Activated naive CD4-positive, alpha-beta T cell treated with anti-CD3 and anti-CD28 coated beads, Interleukin-2, amount 10 ng/mL, durations not matched to agents 7 days and 5 days (primary cell): ENCODE measurements at places on chromosomes 6 and 20.

GRCh38 chr6:138956244-138956924 is 31.7 kb downstream of the REPS1 start:
- H3K36me3 ChIP-seq = peaks cover 3% of the 10 kb centered on the region
- H3K4me1 ChIP-seq = peaks cover 35% of the 10 kb centered on the region
- H3K27ac ChIP-seq = no peak overlapping the region

DNA sequence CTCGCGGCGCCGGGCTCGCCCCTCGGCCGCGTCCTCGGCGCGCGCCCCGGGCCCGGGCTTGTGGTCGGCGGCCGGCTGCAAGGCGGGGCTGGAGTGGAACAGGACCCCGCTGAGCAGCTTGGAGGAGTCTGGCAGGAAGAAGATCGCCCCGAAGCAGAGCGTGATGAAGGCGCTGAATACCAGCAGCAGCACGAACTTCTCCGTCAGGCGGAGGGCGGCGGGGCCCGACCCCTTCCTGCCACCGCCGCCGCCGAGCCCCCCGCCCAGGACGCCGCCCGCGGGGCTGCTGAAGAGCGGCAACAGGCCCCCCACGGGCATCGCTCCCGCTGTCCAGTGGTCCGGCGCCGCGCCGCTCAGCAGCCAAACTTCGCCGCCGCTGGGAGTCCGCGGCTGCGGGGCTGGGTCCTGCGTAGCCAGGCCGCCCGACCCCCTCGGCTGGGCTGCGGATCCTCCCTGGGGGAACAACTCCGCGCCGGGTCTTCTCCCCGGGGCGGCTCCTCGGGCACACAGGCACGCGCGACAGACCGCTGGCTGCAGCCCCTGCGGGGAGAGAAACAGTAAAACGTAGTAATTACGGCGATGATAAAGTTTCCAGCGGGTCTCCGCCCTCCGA is 707 bp downstream of the MAN1A1 start:
- H3K27me3 ChIP-seq = no peaks in the 10 kb centered on the region
- peak overlapping the region; percentile 16 for H3K27ac ChIP-seq
- DNase-seq = peak; percentile 58
- H3K4me3 ChIP-seq = peak overlapping the region; percentile 69

DNA sequence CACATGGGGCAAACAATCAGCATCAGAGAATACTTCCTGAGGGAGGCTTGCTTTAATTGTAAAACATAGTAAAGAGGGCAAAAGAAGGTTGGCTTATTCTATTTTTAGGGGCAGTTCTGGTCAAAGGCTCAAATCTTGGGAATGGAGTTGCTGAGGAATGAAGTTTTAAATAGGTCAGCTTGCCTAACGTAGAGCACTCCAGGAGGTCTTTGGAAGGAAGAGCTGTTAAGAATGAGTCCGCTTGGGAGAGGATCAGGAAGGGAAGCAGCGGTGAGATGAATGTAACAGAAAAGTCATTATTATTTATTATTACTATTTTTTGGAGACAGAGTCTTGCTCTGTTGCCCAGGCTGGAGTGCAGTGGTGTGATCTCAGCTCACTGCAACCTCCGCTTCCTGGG is 108.7 kb downstream of the ZFAND3 start:
- peaks cover 10% of the 10 kb centered on the region for H3K4me1 ChIP-seq
- no peak overlapping the region for H3K4me3 ChIP-seq
- H3K27ac ChIP-seq = no peak overlapping the region

- no peaks in the 10 kb centered on the region for H3K4me1 ChIP-seq
Observed at GRCh38 chr6:1417718-1418117, 28.3 kb downstream of the FOXF2 start.

GRCh38 chr6:84575264-84575663 is 189.1 kb downstream of the TBX18 start:
- no peaks in the 10 kb centered on the region for H3K36me3 ChIP-seq
- no peak overlapping the region for H3K27ac ChIP-seq
- H3K27me3 ChIP-seq = no peaks in the 10 kb centered on the region
- H3K4me1 ChIP-seq = no peaks in the 10 kb centered on the region
- DNase-seq = no peak

GRCh38 chr6:13124131-13124530 is 204.2 kb downstream of the TBC1D7 start:
- no peaks in the 10 kb centered on the region for H3K36me3 ChIP-seq
- H3K27me3 ChIP-seq = peaks cover 5% of the 10 kb centered on the region
- H3K4me3 ChIP-seq = no peak overlapping the region

DNA sequence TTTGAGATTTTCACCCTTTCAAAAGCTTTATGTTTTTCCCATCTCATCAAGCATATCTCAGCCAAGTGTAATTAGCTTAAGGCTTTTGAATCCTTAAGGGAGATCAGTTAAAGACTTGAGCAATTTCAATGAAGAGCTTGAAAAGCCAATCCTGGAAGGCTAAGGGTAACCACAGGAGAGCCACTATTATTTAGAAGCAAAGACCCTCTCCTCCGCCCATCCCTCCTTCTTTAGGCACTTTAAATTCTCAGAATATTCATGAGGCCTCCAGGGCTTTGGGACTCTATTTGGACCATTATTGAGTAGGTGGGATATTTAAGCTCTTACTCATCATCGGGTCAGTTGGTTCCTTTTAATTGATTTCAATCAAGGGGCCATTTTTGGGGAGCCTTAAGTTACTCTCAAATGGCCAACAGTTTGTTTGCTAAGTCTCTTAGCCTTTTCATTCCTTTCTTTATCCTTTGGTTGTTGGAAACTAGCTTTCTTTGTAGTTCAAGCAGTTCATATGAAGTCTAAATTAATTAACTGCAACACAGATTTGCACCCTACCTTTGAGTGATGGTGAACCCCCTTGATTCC is 567.2 kb downstream of the KIF16B start:
- H3K27me3 ChIP-seq = no peaks in the 10 kb centered on the region
- no peak overlapping the region for H3K27ac ChIP-seq
- no peak overlapping the region for H3K4me3 ChIP-seq
- no peaks in the 10 kb centered on the region for H3K4me1 ChIP-seq
- no peak for DNase-seq

DNA sequence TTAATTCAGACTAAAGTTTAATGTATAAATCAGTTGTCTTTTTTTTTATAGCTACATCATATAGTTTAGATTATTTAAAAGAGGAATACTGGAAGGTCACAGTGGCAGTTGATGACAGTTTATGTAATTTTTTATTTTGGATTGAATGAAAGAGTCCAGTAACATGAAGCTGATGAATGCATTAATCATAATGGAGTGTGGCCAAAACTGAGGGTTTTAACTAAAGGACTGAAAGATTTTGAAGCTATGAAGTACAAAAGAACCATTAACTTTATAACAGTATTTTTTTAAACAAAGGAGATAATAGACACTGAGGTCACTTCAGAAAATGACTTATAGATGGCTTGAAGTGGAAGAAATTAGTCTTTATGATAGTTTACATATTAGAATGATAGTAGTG is 41.3 kb downstream of the TRMT11 start:
- peaks cover 7% of the 10 kb centered on the region for H3K36me3 ChIP-seq
- DNase-seq = no peak
- H3K27ac ChIP-seq = no peak overlapping the region
- H3K27me3 ChIP-seq = no peaks in the 10 kb centered on the region
- no peaks in the 10 kb centered on the region for H3K4me1 ChIP-seq

- peaks cover 18% of the 10 kb centered on the region for H3K36me3 ChIP-seq
- peaks cover 6% of the 10 kb centered on the region for H3K4me1 ChIP-seq
- H3K27ac ChIP-seq = no peak overlapping the region
- H3K4me3 ChIP-seq = no peak overlapping the region
Observed at GRCh38 chr20:2942439-2942838, 69.2 kb downstream of the PTPRA start.

GRCh38 chr6:110034667-110035036 is 56.5 kb downstream of the GPR6 start:
- DNase-seq = no peak
- H3K4me3 ChIP-seq = no peak overlapping the region
- H3K27ac ChIP-seq = no peak overlapping the region
- H3K27me3 ChIP-seq = peaks cover 11% of the 10 kb centered on the region
- no peaks in the 10 kb centered on the region for H3K36me3 ChIP-seq

- no peak overlapping the region for H3K27ac ChIP-seq
- H3K36me3 ChIP-seq = no peaks in the 10 kb centered on the region
Observed at GRCh38 chr6:54729716-54730115, 116.9 kb upstream of the FAM83B start.

GRCh38 chr6:18386298-18386976 is 713 bp upstream of the RNF144B start:
- no peaks in the 10 kb centered on the region for H3K27me3 ChIP-seq
- H3K4me1 ChIP-seq = peaks cover 35% of the 10 kb centered on the region
- H3K36me3 ChIP-seq = no peaks in the 10 kb centered on the region

DNA sequence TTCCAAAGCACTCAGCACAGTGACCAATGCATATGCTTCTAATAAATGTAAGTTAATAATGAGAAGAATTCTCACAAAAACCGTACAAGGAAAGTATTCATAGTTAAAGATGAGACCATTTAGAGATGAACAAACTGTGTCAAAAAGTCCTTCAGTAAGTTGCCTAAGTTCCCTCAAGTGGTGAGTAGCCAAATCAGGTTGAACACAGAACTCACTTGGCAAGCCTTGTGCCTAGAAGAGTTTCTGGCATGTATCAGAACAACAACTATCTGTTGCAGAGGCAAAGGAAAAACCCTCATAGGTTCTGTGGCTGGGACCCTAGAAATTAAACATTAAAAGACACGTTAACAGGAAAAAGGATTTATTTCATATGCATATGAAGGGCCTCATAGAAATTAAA is 129.6 kb upstream of the DOK5 start:
- no peak overlapping the region for H3K4me3 ChIP-seq
- H3K27me3 ChIP-seq = no peaks in the 10 kb centered on the region
- H3K4me1 ChIP-seq = peaks cover 4% of the 10 kb centered on the region

DNA sequence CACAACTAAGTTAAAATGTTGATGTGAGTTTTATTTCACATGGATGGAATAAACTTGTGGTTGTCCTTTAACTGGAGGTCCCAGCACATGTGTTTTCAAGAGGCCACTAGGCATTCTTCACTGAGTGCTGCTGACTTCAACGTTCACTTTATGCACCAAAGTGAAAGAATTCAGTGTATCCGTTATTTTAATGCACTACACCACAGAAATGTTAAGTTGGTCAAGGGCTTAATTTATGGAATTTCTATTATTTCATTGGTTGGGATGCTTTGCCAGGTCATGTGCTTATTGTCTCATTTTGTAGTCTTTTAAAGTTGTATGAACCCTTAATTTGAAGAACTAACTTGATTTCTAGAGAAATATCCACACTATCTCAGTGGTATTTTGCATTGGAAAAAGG is 106.4 kb downstream of the PPP1R14C start:
- no peak overlapping the region for H3K4me3 ChIP-seq
- no peak for DNase-seq
- no peaks in the 10 kb centered on the region for H3K36me3 ChIP-seq

DNA sequence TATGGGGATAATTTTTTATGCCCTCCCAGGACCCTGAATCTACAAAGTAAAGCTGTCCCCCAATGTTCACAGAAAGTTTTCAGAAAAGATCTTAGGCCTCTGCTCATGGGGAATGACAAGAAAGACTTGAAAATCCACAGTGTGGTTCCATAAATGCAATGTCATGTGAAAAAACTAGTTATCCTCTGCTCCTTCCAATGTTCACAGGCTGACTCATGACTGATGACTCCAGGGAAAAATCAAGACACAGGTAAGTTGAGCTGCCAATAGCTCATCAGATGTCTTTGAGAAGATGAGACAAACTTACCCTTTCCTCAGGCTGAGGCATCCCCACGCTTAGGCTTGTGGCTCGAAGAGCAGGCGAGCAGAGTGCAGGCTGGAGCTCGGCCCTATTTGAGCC is 14.8 kb upstream of the BCLAF1 start:
- no peaks in the 10 kb centered on the region for H3K4me1 ChIP-seq
- H3K27ac ChIP-seq = no peak overlapping the region
- H3K4me3 ChIP-seq = no peak overlapping the region
- H3K27me3 ChIP-seq = peaks cover 11% of the 10 kb centered on the region
- no peaks in the 10 kb centered on the region for H3K36me3 ChIP-seq
- DNase-seq = no peak

DNA sequence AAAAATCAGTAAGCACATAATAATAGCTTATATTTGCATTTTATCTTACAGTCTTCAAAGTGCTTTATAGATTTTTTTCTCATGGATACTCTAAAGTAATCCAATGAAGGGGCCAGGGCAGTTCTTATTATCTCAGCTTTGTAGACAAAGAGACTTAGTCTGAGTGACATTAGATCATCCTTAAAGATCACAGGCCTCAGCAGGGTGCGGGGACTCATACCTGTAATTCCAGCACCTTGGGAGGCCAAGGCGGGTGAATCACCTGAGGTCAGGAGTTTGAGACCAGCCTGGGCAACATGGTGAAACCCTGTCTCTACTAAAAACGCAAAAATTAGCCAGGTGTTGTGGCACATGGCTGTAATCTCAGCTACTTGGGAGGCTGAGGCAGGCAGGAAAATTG is 14.5 kb downstream of the FERMT1 start:
- no peaks in the 10 kb centered on the region for H3K36me3 ChIP-seq
- H3K4me1 ChIP-seq = no peaks in the 10 kb centered on the region
- peaks cover 6% of the 10 kb centered on the region for H3K27me3 ChIP-seq
- no peak overlapping the region for H3K4me3 ChIP-seq

GRCh38 chr6:166864333-166864732 is 92.0 kb downstream of the RNASET2 start:
- peaks cover 47% of the 10 kb centered on the region for H3K27me3 ChIP-seq
- H3K27ac ChIP-seq = no peak overlapping the region
- no peaks in the 10 kb centered on the region for H3K36me3 ChIP-seq
- peaks cover 7% of the 10 kb centered on the region for H3K4me1 ChIP-seq

DNA sequence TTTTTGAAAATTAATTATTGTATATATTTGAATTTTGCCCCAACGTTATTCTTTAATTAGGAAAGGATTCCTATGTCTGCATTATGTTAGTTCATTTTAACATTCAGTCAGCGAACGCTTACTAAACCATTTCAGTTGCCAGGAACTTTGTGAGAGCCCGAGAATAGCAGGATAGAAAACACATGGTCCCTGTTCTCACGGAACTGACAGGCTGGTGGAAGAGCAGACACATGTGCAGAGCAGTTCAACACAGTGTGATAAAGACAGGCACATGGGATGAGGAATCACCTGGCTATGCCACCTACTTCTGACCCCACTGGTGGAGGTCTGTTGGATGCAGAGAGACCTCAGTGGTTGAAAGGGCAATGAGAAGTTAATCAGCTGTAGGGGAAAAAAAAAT is 367.2 kb downstream of the EPM2A start:
- no peaks in the 10 kb centered on the region for H3K27me3 ChIP-seq
- H3K36me3 ChIP-seq = no peaks in the 10 kb centered on the region
- DNase-seq = no peak

DNA sequence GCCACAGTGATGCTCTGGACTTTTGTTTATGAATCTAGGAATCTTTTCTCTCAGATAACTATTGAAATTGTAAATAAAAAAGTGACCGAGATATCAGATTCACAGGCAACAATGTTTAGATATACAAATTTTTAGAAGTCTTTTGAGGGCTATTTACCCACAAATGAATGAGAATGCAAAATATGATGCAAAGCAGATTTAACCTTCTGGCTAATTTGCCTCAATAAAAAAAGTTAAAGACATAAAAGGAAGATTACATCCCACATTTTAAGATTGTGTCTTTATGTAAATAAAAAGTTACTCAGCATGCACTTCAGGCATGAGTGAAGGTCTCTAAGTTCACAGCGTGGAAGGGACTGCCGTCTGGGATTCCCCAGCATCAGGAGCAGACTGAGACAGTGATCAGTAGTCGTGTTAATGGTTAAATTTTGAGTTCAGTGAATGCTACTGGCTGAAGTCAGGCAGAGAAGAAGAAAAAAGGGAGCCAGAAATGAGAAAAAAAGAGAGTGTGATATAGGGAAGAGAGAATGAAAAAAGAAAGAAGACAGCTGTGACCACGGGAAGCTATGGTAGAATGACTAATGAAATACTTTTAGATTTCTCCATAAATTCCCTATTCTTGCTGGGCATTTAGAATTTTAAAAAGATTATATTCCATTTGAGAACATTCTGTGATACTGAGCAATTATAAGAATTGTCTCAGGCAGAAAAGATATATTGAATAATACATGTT is 93.6 kb downstream of the MYB start:
- H3K4me3 ChIP-seq = no peak overlapping the region
- no peak for DNase-seq
- peaks cover 8% of the 10 kb centered on the region for H3K27me3 ChIP-seq
